Midbrain (tissue), 1 donor: ENCODE measurements at places on chromosomes 5 and 9.

- no peak for DNase-seq
These were observed 18.7 kb downstream of the XRCC4 start for GRCh38 chr5:83095957-83096539.

- peak; percentile 68 for DNase-seq
These were observed 110.4 kb downstream of the TRPM6 start for GRCh38 chr9:74777136-74777879.

DNA sequence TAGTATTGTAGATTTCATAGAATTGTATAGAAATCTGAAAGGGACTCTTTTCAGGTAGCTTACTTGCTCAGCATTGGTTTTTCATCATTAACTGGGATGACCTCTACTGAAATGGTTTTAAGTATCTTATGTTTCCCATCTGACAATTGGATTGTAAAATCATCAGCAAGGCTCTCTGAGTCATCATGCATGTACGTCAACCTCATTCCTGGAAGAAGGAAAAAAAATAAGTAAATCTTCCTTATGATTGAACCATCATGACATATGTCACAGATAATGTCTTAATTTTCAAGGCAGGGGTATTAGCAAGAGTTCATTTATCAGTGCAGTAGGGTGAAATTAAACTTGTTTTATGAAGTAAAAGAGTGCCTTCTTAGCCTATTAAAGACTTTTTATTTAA is 74.9 kb upstream of the CER1 start:
- DNase-seq: no peak

DNA sequence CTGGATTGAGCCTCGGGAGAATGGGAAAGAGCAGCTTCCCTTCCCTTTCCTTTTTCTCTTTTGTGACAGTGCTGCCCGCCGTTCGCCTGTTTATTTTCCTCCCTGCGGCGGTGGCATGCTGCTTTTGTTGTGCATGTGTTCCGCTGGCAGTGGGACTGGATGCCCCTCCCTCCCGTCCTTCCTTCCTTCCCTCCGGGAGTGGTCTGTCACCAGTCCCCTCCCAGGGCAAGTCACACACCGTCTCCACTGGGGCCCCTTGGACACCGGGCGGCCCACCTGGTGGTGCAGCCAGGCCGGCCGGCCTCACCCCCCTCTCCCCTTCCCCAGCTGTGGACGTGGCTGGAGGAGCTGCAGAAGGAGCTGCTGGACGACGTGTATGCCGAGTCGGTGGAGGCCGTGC is 214.7 kb downstream of the TRIO start:
- no peak for DNase-seq

DNA sequence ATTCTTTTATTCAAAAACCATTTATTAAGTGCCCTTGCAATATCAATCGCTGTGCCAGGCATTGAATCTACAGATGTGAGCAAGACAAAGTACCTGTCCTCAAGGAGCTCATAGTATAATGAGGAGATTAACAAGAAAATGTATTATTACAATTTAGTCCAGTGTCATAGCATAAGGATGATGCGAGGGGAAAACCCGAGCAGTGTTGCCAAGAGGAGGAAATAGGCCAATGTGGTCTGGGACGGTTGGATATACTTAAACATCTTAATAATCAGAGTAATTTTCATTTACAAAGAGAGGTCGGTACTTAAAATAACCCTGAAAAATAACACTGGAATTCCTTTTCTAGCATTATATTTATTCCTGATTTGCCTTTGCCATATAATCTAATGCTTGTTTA is 18.5 kb downstream of the CD274 start:
- no peak for DNase-seq

DNA sequence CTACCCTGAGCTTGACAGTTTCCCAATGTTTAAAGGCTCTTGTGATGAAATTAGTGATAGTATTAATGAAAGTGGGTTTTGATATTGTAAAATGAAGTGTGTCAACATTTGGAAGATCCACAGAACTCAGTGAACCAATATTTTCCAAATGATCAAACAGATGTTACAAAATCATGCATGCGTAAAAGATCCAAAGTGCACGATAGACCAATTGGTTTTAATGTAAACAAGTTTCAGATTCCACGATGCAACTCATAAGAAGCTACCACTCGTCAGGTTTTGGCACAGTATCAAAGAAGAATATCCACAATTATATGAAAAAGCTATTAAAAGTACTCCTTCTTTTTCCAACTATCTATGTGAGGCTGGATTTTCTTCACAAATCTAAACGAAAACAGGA is 82.3 kb downstream of the SLC38A9 start:
- DNase-seq: no peak

GRCh38 chr5:54804521-54804920 is 180.9 kb downstream of the ESM1 start:
- no peak for DNase-seq

- no peak for DNase-seq
These were observed 91.9 kb downstream of the JAKMIP2 start for GRCh38 chr5:147690595-147690994.

GRCh38 chr9:2729003-2729402 is 11.7 kb downstream of the KCNV2 start:
- no peak for DNase-seq

GRCh38 chr9:133727277-133727875 is 10.8 kb downstream of the SARDH start:
- no peak for DNase-seq

GRCh38 chr9:72371151-72371550 is 6.1 kb upstream of the ZFAND5 start:
- no peak for DNase-seq

DNA sequence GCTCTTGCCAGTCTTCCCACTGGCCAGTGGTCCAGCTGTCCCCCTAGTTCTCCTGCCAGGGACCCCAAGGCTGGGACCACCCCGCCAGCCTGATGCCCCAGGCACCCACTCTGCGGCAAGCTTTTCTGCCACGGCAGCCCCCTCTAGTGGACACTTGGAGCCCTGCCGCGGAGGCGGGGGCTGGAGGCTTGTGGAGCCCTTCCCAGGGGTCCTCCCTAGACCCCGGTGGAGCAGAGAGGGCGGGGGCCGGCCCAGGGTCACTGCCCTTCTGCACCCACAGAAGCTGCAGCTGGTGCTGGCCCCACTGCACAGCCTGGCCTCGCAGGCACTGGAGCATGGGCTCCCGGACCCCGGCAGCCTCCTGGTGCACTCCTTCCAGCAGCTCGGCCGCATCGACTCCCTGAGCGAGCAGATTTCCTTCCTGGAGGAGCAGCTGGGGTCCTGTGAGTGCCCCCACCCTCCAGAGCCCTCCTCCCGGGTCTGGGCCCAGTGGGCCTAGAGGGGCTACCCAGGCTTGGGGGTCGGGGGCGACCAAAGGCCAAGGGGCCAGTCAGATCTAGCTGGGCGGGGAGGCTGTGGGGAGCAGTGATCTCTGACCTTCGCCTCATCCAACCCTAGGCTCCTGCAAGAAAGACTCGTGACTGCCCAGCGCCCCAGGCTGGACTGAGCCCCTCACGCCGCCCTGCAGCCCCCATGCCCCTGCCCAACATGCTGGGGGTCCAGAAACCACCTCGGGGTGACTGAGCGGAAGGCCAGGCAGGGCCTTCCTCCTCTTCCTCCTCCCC is 9.1 kb downstream of the EGFL7 start:
- DNase-seq: no peak

DNA sequence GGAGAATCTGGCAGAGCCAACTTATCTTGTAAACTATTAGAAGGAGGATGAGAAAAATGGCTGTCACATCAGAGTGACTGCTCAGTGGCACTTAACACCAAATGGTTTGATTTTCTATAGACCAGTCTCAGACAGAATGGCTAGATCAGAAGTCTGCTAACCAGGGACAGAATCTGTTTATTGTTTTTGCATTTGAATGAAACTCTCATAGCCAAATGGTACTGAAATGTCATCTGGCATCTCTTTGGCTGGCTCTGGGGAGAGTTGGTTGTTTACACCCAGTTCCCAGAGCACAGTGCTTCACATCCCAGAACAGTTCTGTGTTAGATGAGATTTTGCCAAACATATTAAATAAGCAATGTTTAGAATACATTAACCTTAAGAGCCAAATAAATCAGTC is 106.6 kb upstream of the HMHB1 start:
- DNase-seq: no peak

DNA sequence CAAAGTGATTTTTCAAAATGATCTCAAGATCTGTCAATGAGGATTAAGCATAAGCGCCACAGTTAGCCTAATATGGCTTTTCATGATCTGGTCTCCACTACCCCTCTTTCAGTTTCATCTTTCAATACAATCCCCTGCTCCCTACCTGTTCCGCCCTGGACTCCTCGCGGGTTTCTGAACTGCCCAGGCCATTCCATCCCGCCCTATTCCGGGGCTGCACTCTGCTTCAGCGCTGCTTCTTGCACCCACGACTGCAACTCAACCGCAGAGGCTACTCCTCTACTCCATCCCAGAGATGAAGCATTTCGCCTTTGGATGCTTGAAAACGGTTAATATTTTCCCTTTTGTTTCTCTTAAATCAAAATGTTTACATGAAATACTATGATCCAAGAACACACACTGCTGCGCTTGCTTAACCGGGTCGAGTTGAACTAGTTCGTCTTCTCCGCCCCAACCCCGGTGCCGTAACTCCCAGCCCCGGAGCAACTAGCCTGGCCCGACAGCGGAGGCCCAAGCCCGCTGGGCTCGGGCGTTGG is 716 bp upstream of the OTULIN start:
- no peak for DNase-seq

DNA sequence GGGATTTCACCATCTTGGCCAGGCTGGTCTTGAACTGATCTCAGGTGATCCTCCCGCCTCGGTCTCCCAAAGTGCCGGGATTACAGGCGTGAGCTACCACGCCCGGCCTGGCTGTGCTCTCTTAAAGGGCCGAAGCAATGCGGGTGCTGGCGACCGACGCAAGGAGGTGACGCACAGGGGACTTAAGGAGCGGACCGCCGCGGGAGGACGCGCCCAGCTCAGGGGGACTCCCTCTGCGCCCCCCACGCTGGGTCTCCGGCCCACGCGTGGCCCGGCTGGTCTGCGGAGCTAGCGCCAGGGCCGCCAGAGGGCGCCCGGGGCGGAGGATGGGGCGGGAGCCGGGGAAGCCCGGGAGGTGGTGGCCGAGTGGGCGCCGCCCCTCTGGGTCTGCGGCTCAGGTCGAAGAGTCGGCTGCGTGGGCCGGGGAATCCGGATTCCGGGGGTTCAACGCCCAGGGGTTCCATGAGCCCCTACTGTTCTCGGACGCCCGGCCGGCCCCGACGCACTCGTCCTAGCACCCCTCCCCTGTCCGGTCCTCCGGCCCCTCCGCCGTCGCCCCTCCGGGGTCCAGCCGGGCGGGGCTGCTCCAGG is 502 bp upstream of the CERCAM start:
- DNase-seq: peak; percentile 60

- no peak for DNase-seq
These were observed 100.8 kb upstream of the CD180 start for GRCh38 chr5:67297376-67297775.

- DNase-seq: no peak
These were observed 9.4 kb upstream of the C5orf15 start for GRCh38 chr5:133977858-133978257.

GRCh38 chr9:13721481-13722235 is 442.2 kb upstream of the MPDZ start:
- no peak for DNase-seq

- DNase-seq: no peak
These were observed 8.1 kb upstream of the COL5A1 start for GRCh38 chr9:134633362-134634142.

DNA sequence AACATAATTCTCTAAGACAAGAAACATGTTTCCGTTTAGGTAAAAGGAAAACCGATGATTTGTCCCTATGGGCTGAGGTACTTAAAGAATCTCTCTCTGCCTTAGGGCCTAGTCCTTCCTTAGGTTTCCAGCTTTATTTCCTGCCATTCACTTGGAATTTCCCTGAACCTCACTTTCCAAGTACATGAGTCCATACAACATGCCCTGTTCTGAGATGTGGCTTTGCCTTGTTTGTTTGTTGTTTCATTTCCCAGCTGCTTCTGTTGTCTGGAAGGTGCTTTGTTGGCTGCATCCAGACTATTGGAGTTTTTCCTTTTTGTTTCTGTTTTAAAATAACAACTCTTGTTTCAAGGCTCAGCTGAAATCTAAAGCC is 95.2 kb downstream of the ALDH1A1 start:
- no peak for DNase-seq

GRCh38 chr9:37184905-37185867 is 64.8 kb downstream of the ZCCHC7 start:
- no peak for DNase-seq

GRCh38 chr5:165272436-165272835 is 1767.0 kb downstream of the MAT2B start:
- DNase-seq: no peak

DNA sequence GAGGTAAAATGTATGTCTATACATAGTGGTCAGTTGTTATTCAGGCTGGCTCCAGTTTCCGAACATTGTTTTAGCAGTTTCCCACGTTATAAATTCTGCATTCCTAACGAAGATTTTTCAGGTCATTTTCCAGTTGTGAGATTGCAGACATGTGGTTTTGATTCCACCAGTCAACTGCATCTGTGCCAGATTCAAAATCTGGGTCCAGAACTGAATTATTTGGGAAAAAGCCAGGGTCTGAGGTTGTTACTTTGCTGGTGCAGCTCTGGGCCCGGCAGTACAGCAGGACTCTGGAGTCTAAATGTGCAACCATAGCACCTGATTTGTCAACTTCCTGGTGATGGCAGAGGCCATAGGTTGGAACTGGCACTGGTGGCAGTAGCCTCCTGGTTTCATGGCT is 105.7 kb upstream of the MEGF10 start:
- DNase-seq: no peak

- DNase-seq: no peak
These were observed 195.5 kb upstream of the CLINT1 start for GRCh38 chr5:158054223-158055110.

DNA sequence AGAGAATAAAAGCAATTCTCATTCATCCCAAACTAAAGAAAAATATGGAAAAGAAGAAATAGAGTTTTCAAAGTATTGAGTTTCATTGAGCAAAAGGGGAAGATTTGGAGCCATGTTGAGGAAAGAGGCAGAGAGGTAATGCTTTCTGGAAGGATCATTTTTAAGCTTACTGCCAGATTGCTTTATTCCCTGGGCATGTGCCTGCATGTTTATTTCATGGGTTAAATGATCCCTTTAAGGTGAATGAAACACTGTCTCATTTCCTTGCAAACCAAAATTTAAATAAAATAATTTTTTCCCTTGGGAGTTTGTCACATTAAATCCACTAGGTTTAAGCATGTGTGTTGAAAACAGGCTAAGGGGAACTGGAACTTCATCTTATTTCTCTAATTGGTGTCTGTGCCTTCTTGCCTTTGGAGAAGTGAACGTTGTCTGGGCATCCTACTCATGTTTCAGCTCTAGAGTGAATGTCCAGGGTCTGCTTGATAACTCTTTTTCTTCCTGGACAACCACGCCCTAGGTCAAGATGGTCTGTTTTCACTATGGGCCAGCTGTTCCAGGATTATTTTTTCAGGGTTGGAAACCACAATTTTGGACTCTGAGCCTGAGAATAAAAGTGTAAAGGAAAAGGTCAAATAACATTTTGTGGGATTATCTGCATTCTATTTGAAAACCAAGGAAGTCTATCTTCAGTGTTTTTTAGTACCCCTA is 114.1 kb upstream of the ELL2 start:
- no peak for DNase-seq

DNA sequence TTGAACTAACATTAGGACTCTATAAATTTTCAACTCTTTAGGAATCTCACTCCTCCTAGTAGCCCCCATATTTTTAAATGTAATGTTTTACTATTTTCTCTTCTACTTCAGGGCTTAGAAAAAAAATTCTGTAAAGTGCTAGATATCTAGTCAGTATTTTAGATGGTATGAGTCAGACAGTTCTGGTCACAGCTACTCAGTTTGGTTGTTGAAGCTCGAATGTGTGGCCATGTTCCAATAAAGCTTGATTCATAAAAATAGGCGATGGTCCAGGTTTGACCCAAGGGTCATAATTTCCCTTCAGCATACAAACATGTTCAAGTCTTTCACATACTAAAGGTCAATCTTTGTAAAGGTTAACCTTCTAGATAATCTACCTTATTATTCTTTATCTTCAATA is 566.0 kb upstream of the CDH18 start:
- no peak for DNase-seq
